ENCODE measurements at places on chromosomes 2 and 18. TPM values are rescaled to one million over a fixed set of nuclear protein-coding genes. Genes with fewer than 3 reads are reported as not detected.

The GKN1 gene
- total RNA-seq = not detected

The GNLY gene
- total RNA-seq = not detected

The PID1 gene
- 5.3 TPM for total RNA-seq

The AGAP1 gene
- 153 TPM for total RNA-seq

The CYTIP gene
- not detected for total RNA-seq

The NR4A2 gene
- total RNA-seq = 2.2 TPM

The ARHGAP25 gene
- 1.4 TPM for total RNA-seq

The CCL20 gene
- not detected for total RNA-seq

The C1GALT1C1L gene
- 0.49 TPM for total RNA-seq

The TOGARAM2 gene
- not detected for total RNA-seq

The NDUFV2 gene
- total RNA-seq = 133 TPM

The ABCG5 gene
- total RNA-seq = not detected

The OTOS gene
- total RNA-seq = not detected

The CACNB4 gene
- total RNA-seq = 5.1 TPM

The FAM228A gene
- 0.69 TPM for total RNA-seq

The CPO gene
- total RNA-seq = not detected

The CFC1 gene
- 1.8 TPM for total RNA-seq

The TRIM43 gene
- 2.3 TPM for total RNA-seq

The ZC3H8 gene
- 13.1 TPM for total RNA-seq

The ALPP gene
- total RNA-seq = 0.34 TPM

The POTEE gene
- total RNA-seq = 1.4 TPM

The SEPTIN10 gene
- 75.2 TPM for total RNA-seq

The RFTN2 gene
- 2.5 TPM for total RNA-seq

The TMEM178A gene
- total RNA-seq = 12.5 TPM

The ST8SIA3 gene
- total RNA-seq = 17.7 TPM

The GALNT14 gene
- total RNA-seq = 14.4 TPM

The MAP4K4 gene
- 756 TPM for total RNA-seq

The CHST9 gene
- not detected for total RNA-seq

The SLC1A4 gene
- total RNA-seq = 27.9 TPM

The PRSS56 gene
- not detected for total RNA-seq

The GCA gene
- 19.7 TPM for total RNA-seq

The LRRTM4 gene
- total RNA-seq = 18.6 TPM

The RAX gene
- total RNA-seq = not detected

The BARD1 gene
- 33.6 TPM for total RNA-seq

The PLGLB1 gene
- total RNA-seq = 5.4 TPM

The SERPINB13 gene
- not detected for total RNA-seq

The SIX3 gene
- 0.86 TPM for total RNA-seq

The ORMDL1 gene
- total RNA-seq = 55.1 TPM

The NMUR1 gene
- total RNA-seq = 0.32 TPM

The TNFAIP6 gene
- not detected for total RNA-seq

The IGFBP2 gene
- 208 TPM for total RNA-seq

The IKZF2 gene
- total RNA-seq = 1.8 TPM

The RGPD3 gene
- total RNA-seq = 0.27 TPM

The IL1R2 gene
- total RNA-seq = not detected

The CDKL4 gene
- total RNA-seq = not detected

The UGT1A3 gene
- total RNA-seq = not detected

The CFAP65 gene
- total RNA-seq = 1.1 TPM

The HOXD1 gene
- total RNA-seq = not detected

The BMP10 gene
- total RNA-seq = not detected

The CGREF1 gene
- 1.3 TPM for total RNA-seq

The ALLC gene
- total RNA-seq = not detected

The CNRIP1 gene
- total RNA-seq = 28.0 TPM

The FSIP2 gene
- total RNA-seq = 56.4 TPM

The DTNB gene
- total RNA-seq = 41.7 TPM

Data from glutamatergic neuron (in vitro differentiated cells).